ENCODE measurements at places on chromosomes 2 and 18.

DNA sequence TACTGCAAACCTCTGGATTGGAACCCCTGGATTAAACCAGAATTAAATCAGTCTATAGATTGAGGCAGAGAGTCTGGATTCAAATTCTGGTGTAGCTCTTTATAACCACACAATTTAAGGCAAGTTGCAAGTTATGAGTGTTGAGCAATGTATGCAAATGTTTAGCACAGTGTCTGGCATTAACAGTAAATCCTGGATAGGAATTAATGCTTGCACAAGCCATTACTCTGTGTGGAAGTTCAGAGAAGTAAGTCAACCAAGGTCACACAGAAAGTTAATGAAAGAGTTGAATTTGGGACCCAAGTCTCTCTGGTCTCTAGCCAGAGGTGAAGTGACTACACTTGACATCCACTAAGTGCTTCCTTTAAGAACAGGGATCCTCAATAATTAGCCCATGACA lies 2.0 kb upstream of the MARCO start:
- no peak for DNase-seq

- DNase-seq, result no peak
Observed at GRCh38 chr2:241195506-241196130, 7.1 kb downstream of the ANO7 start.

- DNase-seq, result no peak
Observed at GRCh38 chr2:236787885-236788284, 218.3 kb downstream of the ACKR3 start.

- DNase-seq, result no peak
Observed at GRCh38 chr2:102438111-102438510, 15.2 kb downstream of the IL18RAP start.

Measured in NCI-H526 treated with DMSO at 0.1 percent for 48 hours (cell line).